Melanocyte of skin (primary cell): ENCODE measurements at places on chromosomes 2 and 18. TPM values are rescaled to one million over a fixed set of nuclear protein-coding genes. Genes with fewer than 3 reads are reported as not detected.

POTEI gene
- total RNA-seq, result not detected in 2 replicates

ERBB4 gene
- total RNA-seq, result under 0.01 TPM in 2 replicates

ABCA12 gene
- 0.34 and 0.36 TPM in 2 replicates for total RNA-seq

TMEM87B gene
- 27.2 and 27.6 TPM in 2 replicates for total RNA-seq

PSMA8 gene
- total RNA-seq, result under 0.01 TPM in 1 of 2 replicates, not detected in the other

RAB6D gene
- not detected in 2 replicates for total RNA-seq
